ENCODE measurements at places on chromosomes 13 and 19. TPM values are rescaled to one million over a fixed set of nuclear protein-coding genes. Genes with fewer than 3 reads are reported as not detected.

PRTN3 gene
- 0.14 TPM for total RNA-seq

TJP3 gene
- 0.93 TPM for total RNA-seq

LGALS14 gene
- not detected for total RNA-seq

ZNF540 gene
- 0.14 TPM for total RNA-seq

LILRB1 gene
- total RNA-seq, result not detected

SPRED3 gene
- total RNA-seq, result 2.8 TPM

LILRB5 gene
- not detected for total RNA-seq

DACH1 gene
- not detected for total RNA-seq

MADCAM1 gene
- 0.71 TPM for total RNA-seq

WDR88 gene
- total RNA-seq, result not detected

ZNF296 gene
- total RNA-seq, result not detected

ZNF729 gene
- not detected for total RNA-seq

KLK12 gene
- total RNA-seq, result not detected

ACER1 gene
- not detected for total RNA-seq

PLIN4 gene
- 0.17 TPM for total RNA-seq

ZNF557 gene
- total RNA-seq, result 12.5 TPM

DKKL1 gene
- 0.21 TPM for total RNA-seq

DIAPH3 gene
- 27.1 TPM for total RNA-seq

PNMA8A gene
- not detected for total RNA-seq

CACNA1A gene
- 3.4 TPM for total RNA-seq

AZU1 gene
- total RNA-seq, result 0.36 TPM

FXYD3 gene
- total RNA-seq, result not detected

PTGIR gene
- 1.1 TPM for total RNA-seq

COX6B1 gene
- 1,012 TPM for total RNA-seq

KLK3 gene
- total RNA-seq, result not detected

SLC25A42 gene
- 5.0 TPM for total RNA-seq

GNG8 gene
- total RNA-seq, result not detected

ATP1A3 gene
- total RNA-seq, result 0.86 TPM

MISP3 gene
- total RNA-seq, result 0.43 TPM

GSX1 gene
- not detected for total RNA-seq

RFX2 gene
- 10.0 TPM for total RNA-seq

AP1M1 gene
- 118 TPM for total RNA-seq

ZNF471 gene
- 2.8 TPM for total RNA-seq

KIR2DL3 gene
- not detected for total RNA-seq

IGFL3 gene
- 0.53 TPM for total RNA-seq

LAIR1 gene
- not detected for total RNA-seq

POU2F2 gene
- 0.05 TPM for total RNA-seq

CXCL17 gene
- total RNA-seq, result not detected

CYP4F8 gene
- total RNA-seq, result not detected

CD209 gene
- not detected for total RNA-seq

GTPBP3 gene
- total RNA-seq, result 21.5 TPM

TEX29 gene
- total RNA-seq, result not detected

LILRB2 gene
- total RNA-seq, result not detected

CABP5 gene
- total RNA-seq, result not detected

CFAP97D2 gene
- total RNA-seq, result not detected

PALM3 gene
- 6.2 TPM for total RNA-seq

TARM1 gene
- total RNA-seq, result not detected

PCP2 gene
- total RNA-seq, result not detected

LIG1 gene
- total RNA-seq, result 30.1 TPM

MBD3L3 gene
- total RNA-seq, result not detected

CACTIN gene
- total RNA-seq, result 23.0 TPM

LMTK3 gene
- not detected for total RNA-seq

CLEC17A gene
- total RNA-seq, result not detected

CAMSAP3 gene
- 2.6 TPM for total RNA-seq

TRAPPC2B gene
- total RNA-seq, result 35.3 TPM

PEG3 gene
- total RNA-seq, result not detected

SELENOV gene
- not detected for total RNA-seq

Data from A172 (cell line).